CD4-positive, CD25-positive, alpha-beta regulatory T cell (primary cell): ENCODE measurements at places on chromosomes 2 and 18.
A peak's percentile ranks its signal among the peaks of the same experiment; 100 is the strongest.

GRCh38 chr2:108409768-108410167, 32.0 kb downstream of the SULT1C4 start:
- no peak for DNase-seq

GRCh38 chr2:55992455-55992854, 68.9 kb upstream of the EFEMP1 start:
- no peak for DNase-seq

- DNase-seq: peak; percentile 57
Observed at GRCh38 chr2:235594041-235594440, 100.2 kb downstream of the AGAP1 start.

DNA sequence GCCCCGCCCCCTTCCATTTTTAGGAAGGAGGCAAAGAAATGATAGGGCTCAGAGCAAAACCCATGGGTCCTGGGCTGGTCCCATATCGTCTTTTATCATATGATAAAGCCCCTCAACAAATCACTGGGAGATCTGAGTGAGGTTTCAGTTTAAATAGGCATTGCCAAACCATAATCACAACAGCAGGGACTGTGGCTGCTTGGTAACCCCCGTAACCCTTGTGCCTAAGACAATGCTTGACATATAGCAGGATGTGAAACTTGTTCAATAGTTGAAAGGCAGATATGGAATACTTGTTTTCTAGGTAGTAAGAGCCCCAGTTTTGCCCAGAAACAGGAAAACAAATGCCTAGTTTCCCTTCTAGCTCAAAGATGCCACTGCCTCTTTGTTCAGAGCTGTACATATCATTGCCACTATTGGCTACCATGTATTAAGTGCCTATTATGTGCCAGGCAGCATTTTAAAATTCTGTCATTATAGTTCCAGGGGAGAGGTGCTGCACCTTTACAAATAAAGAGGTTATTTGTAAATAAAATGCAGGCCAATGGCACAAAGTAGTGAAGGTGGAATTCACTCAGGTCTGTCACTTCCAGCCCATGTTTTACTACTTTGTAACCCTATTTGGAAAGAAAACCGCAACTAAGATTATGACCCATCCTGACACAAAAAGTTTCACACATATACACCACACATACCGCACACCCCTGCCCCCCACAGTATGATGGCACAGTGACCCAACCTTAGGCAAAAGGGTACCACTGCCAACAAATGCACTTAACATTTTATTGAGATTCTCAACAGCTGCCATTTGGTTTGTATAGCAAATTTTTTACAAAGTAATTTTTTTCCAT, 14.2 kb downstream of the NAGK start:
- DNase-seq: no peak

- no peak for DNase-seq
Observed at GRCh38 chr2:88032070-88032702, 15.8 kb upstream of the RNU2-63P start.

DNA sequence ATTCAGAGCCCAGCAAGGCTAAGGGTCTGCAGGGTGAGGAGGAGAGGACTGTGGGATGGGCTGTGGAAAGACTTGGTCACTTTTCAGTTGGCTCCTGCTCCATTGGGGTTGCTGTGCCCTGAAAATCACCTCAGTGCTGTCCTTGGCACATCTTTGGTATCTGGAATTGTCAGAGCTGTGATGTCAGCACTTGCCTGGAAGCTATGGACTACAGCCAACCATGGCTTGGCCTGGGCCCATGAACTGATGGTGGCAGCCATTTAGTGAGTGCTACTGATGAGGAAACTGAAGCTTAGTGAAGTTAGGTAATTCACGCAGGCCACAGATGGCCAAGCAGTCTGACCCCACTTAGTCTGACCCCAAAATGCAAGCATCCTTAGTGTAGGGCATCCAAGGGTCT, 121.8 kb upstream of the SERPINE2 start:
- no peak for DNase-seq

DNA sequence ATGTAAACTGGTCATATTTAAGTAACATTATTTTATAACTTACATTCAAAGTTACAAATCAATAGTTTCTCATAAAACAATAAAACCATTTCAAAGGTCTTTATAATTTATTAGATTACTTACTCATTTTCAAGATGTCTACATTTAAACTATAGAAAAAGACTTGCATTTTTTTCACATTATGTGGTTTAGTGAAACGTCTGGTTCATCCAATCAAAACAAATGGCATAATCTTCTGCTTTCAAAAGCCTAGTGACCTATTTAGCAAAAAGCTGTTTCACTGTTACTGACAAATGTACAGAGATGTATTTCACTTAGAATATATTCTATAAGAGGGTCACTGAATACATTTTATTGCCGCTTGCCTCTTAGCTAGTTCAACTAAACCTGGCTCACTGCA, 49.3 kb upstream of the MCM6 start:
- DNase-seq: no peak

- no peak for DNase-seq
Observed at GRCh38 chr2:64085936-64086335, 58.3 kb downstream of the PELI1 start.

- DNase-seq: no peak
Observed at GRCh38 chr2:20590704-20591515, 60.0 kb downstream of the HS1BP3 start.

DNA sequence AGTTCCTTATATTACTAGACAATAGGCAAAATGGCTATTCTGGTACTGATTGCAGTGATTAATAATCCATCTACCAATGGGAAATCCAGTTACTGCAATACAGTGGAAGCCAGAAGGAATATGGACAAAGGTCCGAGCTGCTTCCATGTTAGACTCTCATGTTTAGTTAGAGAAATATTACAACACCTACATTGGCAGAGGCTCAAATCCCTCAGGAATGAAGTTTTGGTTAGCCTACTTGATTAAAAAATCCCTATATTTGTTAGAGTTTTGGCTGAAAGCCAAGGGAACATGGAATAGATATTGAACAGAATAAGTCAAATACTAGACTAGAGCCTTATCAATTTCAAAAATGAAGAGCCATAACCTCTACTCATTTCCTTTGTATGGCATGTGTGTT, 48.5 kb downstream of the ARL6IP6 start:
- DNase-seq: no peak

DNA sequence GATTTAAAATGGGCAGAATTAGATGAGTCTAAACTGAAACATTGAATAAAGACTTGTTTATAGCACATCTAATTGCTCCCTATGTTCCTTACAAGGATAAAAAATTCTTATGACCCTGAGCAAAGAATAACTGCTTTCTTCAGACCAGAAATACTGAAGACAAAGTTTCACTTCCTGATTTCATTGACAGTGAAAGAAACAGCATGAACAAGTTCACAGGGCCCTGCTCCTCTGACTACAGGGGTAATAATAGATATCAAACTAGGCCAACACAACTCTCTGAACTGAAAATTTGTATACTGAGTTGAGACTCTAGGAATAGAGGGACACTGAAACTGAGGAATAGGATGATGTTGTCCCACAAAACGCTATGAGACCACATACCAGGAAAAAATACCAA, 1383.3 kb upstream of the CDH2 start:
- DNase-seq: no peak

DNA sequence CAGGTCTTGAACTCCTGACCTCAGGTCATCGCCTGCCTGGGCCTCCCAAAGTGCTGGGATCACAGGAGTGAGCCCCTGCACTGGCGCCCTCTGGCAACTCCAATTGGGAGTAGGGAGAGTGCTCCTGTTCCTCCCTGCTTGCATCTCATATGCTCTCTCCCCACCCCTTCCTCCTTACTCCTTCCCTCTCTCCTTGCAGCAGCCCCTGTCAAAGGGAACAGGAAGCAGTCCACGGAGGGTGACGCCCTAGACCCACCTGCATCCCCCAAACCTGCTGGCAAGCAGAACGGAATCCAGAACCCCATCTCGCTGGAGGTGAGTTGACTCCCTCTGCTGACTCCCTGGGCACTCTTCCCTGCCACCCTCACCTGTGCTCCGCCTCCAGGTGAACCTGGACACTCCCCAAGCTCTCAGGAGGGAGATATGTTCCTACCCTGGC, 10.7 kb downstream of the ARID5A start:
- DNase-seq: no peak

DNA sequence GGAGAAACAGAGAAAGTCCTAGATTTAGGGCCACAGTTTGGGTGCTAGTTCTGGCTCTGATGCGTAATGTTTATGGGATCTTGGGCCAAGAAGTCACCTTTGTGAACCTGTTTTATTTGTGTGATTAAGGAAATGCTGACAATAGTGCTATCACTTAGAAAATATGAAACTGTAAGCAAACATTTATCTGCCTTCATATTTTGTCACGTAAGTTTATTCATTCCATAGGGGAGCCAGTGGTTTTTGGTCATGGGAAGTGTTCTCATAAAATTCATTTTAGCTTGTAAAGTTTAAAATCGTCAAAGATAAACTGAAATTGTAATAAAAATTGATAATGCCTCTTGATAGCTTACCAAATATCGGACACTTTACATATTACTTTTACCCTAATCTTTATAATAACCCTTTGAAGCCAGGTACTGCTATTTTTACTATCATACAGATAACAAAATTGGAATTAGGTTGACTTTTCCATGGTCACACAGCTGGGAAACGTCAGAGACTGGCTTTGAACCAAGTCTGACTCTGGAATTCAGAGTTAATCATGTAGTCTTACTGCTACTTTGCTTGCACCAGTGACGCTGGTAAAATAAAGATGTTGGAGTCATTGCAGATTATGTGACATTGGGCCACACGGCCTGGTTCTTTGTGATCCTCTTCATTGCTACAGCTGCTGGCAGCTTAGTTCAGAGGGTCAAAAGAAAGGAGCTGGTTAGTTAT, 99.7 kb downstream of the ICA1L start:
- no peak for DNase-seq

DNA sequence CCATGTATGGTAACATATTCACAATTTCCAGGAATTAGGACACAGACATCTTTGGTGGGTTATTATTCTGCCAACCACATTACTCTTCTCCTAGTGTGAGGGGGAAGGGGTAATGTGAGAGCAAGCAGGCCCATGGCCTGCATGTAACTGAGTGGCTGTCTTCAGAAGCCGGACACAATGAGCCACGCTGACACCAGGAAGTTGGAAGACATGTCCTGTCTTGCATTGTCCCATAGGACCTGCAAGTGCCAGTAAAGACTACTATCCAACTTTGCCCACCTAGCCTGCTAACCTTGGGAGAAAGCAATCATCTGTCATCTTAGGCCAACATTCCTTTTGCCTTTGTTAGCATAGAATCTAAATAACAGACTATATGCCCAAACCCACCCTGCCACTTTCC, 86.2 kb upstream of the SH3BP4 start:
- no peak for DNase-seq

DNA sequence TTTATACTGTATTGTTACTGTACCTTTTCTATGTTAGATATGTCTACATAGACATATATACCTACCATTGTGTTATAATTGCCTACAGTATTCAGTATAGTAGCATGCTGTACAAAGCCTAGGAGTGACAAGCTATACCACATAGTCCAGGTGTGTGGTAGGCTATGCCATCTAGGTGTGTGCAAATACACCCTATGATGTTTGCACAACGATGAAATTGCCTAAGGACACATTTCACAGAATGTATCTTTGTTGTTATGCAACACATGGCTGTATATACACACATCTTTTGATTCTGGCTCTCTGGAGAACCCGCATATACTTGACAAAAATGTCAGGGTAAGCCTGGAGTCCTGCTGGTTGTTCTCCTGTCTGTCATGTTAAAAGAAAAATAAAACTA, 85.1 kb downstream of the BCL2L11 start:
- no peak for DNase-seq

DNA sequence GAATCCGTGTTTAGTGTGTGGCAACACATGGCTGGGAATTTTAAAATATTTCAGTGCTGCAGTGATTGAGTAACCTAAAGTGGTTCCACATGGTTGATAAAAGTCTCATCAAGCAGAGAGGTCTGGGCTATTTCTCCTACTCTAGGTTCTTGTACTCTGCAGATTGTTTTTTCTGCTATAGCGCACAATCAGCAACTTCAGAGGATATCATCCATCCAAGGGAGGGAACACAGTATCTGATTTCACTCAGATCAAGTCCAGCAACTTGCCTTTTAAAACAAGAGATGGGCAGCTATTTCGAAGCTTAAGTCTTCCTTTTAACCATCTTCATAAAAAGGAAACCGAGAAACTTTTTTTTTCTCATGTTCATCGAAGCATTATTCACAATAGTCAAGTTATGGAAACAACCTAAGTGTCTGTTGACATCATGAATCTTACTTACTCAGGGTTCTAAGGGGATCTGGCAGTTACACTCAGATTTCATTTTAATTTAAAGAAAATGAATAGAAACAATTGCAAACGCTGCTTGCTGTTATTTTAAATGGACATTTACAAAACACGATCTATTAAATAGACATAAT, 172.7 kb upstream of the TRIB2 start:
- no peak for DNase-seq

DNA sequence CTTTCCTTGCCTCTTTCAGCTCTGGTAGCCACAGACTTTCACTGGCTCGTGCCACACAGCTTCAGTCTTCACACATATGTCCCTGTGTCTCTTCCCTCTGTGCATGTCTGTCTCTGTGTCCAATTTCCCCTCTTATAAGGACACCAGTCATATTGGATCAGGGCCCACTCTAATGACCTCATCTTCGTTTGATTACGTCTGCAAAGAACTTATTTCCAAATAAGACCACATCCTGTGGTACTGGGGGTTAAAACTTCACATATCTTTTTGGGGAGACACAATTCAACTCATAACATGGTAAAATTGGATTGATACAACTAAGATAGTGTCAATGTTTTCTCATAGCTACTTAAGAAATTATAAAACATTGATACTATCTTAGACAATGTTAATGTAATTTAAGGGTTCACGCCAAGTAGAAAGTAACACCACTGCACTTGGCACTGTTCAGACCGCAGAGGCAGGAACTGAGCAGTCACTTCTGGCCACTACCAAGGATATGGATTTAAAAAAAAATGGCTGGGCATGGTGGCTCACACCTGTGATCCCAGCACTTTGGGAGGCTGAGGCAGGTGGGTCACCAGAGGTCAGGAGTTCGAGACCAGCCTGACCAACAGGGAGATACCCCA, 119.6 kb upstream of the EPAS1 start:
- DNase-seq: peak; percentile 16

GRCh38 chr2:102518170-102518569, 45.1 kb downstream of the SLC9A4 start:
- no peak for DNase-seq

GRCh38 chr2:11811036-11811654, 64.7 kb downstream of the LPIN1 start:
- DNase-seq: no peak

DNA sequence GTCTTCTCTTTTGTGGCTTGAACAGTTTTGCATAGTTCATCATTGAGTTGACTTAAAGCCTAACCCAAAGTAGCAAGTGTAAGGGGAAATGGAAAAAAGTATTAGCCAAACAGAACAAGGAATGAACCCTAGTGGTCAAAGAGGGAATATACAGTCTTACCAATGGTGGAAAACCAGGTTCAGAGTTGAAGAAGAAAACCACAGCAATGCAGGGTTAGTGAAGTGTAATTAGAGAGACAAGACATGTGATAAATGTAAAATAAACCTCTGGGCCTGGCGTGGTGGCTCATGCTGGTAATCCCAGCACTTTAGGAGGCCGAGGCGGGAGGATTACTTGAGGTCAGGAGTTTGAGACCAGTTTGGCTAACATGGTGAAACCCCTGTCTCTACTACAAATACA, 2.4 kb downstream of the TTN start:
- DNase-seq: no peak
